Calu3 (cell line): ENCODE measurements at places on chromosomes 2 and 18.

GRCh38 chr18:51235009-51235789 lies 37.7 kb upstream of the MEX3C start:
- peak; percentile 63 for DNase-seq

DNA sequence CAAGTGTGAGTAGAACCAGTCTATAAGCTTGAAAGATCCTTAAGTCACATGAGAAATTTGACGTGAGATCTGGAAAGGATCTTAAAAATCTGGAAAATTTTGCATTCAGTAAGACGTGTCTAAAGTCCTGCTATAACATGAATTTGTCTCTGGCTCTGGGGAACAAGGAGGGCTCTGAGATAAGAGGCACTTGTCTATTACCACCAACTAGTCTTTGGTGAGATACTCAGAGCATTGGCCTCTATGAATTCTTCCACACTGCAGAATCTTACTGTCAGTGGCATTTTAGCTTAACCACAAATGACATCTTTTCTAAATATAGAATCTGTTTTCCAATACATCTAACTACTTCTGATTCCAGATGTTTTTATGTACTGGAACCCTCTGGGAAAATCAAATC lies 1504.5 kb downstream of the DPP10 start:
- DNase-seq = no peak

DNA sequence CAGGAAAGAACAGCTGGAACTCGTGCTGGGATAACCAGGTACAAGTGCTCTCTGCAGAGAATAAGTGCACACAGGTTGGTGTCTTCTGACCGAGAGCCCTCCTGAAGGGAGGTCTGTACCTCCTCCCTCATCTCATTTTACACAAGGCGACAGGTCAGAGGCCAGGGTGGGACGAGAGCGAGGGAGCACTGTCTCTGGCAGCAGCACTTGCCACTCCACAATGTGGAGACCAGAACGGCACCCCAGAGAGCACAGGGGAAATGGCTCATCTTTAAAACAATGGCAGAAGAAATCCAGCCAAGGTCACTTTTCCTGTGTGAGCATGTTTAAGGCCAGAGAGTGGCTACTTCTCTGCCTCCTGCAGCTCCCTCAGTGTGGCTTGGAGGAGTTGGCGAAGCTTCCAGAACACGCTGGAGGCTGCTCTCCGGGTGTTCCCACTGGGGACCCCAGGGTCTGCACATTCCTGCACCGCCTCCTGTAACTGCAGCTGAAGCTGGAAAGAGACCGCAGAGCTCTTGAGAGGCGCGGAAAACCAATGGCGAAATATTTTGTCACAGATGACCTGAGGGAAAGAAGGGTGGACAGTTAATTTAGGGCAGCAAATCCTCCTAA lies 20.8 kb downstream of the DIPK1C start:
- DNase-seq = no peak

DNA sequence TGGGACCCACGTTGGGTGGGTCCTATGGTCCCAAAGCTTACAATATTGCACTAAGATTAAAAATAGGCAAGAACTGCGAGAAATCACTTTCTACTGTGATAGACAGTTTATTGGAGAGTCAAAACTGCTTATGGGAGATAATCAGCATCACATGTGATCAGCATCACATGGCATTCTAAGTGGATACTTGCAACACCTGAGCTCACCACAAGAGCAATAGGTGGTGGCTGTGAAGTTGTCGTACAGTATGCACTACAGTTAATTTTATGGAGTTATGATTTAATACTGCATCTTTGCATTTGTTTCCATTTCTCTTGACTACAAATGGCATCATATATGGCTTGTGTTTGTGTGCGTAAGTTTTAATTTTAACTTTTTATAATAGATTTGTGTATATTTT lies 11.6 kb downstream of the PNO1 start:
- no peak for DNase-seq

GRCh38 chr2:111121028-111121827 lies 514 bp downstream of the BCL2L11 start:
- peak; percentile 41 for DNase-seq

GRCh38 chr2:37564356-37564755 lies 107.1 kb downstream of the CDC42EP3 start:
- no peak for DNase-seq

GRCh38 chr2:101273056-101273455 lies 20.4 kb downstream of the CNOT11 start:
- no peak for DNase-seq

GRCh38 chr2:33318456-33318855 lies 158.0 kb upstream of the RASGRP3 start:
- no peak for DNase-seq

- DNase-seq = no peak
Observed at GRCh38 chr2:133557614-133558013, 10.6 kb downstream of the NCKAP5 start.

DNA sequence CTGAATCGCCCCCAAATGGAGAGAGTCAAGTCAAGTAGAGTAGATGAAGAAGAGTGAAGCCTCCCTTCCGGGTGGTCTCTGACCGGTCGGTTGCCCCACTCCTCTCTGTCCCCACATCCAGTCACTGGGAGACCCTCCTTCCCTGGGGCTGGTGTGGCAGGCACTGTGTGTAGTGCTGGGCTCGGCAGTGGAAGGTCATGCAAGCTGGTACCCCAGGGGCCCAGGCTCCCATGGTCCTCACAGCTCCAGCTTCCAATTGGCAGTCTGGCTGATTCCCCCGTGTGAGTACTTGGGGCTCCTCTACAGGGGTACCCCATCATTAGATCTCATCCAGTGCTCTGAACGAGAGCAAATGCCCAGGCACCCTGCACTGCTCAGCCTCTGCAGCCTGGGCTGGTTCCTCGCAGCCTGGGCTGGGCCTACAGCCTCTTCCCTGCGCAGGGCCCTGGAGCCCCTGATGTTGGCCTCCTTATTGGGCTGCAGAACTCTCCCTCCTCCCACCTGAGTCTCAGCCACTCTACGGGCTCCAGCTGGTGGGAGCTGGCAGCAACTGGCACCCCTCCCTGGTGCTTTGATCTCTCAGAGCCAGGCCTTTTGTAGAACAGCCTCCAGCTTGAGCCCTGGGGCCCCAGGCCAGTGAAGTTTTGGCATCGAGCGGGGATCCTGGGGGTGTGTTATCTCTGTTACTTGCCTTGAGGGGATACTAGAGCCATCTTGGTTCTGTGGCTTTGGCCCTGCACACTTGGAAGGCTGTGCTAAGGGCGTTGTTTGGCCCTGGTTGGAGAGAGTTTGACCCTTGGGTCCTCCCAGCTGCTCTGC lies 187.8 kb upstream of the HDAC4 start:
- no peak for DNase-seq

DNA sequence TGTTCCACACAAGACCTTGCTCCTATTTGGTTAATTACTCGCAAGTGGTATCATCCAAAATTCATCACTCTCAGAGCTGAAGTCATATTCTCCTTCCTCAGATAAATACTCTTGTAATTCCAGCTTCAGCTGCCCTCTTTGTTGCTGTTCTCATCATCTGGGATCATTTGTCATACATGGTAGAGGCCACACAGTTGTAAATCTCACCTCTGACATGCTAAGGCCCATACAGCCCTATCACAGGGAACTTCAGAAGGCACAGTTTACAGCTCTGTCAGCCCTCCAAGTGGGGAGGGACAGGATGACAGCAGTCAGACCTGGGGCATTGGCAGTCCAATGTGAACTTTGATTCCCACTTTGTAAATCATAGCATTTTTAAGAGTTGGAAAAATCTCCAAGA lies 399.0 kb downstream of the CNTNAP5 start:
- DNase-seq = no peak

DNA sequence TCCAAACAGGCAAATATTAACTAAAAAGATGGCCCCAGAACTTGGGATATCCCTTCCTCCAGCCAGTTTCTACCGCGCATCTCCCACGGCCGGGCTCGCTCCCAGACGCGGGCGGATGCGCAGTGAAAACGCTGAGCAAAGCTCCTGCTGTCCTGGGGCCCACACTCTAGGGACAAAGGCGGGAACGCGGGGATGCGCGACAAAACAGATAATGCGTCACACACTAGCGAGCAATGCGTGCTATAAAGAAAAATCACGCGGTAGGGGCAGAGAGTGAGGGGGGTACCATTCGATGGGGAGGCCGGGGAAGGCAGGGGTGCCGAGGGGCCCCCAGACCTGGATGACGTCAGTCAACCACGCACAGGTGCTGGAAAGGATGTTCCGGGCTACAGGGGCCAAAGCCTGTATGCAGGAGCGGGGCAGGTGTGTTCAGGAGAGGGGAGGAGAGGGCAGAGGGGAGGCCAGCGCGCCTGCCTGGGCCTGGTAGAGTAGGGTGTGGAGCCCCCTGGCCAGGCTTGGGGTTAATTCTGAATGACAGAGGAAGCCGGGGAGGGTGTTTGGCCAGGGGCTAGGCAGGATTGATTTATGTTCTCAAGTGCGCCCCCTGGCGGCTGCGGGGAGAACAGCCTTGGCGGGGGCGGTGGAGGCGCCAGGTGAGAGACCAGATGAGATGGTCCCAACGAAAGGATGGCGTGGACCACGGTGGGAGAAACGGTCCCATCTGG lies 14.9 kb upstream of the ITM2C start:
- DNase-seq = peak; percentile 53

GRCh38 chr2:73418343-73418742 lies 32.7 kb downstream of the ALMS1 start:
- DNase-seq = no peak

DNA sequence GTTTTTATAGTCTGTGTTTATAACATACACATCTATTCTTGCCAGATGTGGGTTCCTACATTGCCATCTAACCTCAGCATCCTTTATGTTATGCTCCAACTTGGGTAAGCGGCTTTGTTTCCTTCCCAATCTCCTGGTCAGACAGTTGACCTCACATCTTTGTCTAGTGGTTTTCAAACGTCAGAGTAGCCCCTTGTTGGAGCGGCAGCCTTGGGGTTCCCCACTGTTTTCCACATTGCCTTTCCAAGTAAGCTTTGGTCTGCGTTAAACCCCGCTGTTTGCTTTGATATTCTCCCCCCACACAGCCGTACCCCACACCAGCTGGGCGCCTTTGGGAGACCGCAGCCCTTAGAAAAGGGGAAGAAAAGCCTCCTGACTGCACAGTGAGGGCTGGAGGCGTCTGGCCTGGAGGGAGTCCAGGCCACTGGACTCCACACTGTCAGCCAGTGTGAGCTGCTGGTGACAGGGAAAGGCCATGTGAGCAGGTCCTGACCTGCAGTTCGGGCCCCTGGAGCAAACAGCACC lies 83.3 kb downstream of the MALT1 start:
- DNase-seq = no peak

GRCh38 chr2:23346781-23347180 lies 38.2 kb upstream of the KLHL29 start:
- no peak for DNase-seq

GRCh38 chr2:98569197-98569793 lies 39.0 kb downstream of the COA5 start:
- peak; percentile 55 for DNase-seq

GRCh38 chr2:99890568-99891427 lies 251.6 kb downstream of the AFF3 start:
- DNase-seq = no peak

- DNase-seq = no peak
Observed at GRCh38 chr2:198203336-198204069, 399.1 kb downstream of the PLCL1 start.

DNA sequence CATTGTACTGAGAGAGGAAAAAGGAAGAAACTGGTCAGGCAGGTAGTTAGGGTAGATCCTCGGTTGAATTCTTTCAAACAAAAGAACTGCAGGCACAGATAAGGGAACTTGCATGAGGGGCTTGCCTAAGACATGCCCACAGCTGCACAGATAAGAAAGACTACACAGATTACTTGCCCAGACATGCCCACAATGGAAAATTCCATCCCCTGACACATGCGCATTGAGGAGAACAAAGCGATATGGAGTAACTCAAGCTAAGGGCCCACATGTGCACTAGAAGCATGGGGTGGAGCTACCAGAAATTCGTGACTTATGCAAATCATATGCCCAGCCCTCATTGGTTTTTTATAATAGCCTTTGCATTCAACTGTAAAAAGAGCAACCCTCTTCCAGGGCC lies 181.3 kb upstream of the ZNF521 start:
- no peak for DNase-seq

DNA sequence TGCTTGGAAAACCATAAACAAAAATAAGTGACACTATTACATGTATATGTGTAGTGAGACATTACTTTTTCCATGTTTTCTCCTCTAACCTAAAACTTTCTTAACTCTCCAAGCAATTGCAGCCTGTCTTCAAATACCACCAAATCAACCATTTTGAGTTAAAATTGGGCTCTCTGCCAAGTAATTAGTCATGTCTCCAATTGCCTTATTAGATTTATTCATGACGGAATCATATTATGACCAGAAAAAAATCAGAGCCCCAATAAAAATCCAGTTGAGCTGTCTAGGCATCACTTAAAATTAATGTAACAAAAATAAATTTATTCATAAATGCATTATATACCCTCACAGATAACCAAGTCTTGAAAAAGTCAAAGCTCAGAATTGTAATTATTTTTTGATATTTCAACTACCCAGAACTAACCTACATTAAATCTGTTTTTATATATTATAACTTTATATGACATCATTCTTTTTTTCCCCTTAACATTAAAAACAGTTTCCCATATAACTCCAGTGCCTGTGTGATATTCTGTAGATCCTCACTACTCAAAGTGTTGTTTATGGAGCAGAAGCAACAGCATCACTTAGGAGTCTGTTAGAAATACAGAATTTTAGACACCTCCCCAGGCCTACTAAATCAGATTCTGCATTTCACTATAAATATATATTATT lies 157.0 kb downstream of the ERBB4 start:
- no peak for DNase-seq

DNA sequence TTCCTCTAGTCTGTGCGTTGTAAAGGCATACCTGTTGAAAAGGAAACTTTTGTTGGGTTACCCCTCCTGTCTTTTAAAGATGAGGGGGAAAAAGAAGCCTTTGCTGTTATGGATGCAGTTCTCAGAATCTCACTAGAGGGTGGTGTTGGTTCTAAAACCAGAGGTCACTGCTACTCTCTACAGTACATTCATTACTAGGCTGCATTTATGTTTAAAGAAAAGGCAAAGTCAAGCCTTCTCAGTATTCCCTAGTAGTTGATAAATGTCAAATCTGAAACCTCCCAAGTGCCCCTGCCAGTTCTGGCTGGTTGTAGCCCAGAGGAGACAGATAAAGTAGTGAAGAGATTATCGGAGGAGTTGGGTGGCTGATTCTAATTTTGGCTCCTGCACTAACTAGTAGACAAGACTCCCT lies 1.4 kb upstream of the PLCL1 start:
- peak; percentile 36 for DNase-seq

DNA sequence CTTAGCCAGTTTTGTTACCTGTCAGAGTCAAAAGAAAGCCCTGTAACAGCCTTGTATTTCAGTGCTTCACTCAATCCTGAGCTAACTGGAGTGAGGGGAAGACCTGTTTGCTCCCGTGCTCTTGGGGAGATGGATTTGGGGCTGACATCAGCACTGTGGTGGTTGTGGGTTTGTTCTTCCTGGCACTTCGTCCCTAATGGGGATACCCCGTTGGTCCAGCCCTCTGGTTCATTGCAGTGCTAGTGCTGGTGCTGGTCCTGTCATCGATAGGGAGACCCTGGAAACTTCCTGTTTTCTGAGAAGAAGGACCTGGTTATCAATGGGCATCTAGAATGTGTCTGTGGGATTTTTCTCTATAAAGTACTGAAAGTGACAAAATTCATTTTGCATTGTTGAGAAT lies 205.4 kb downstream of the ZNF407 start:
- no peak for DNase-seq

GRCh38 chr2:66920415-66920814 lies 476.7 kb upstream of the ETAA1 start:
- no peak for DNase-seq

GRCh38 chr2:148483665-148484064 lies 160.9 kb upstream of the EPC2 start:
- DNase-seq = no peak
